ENCODE measurements at places on chromosomes 4 and X.

DNA sequence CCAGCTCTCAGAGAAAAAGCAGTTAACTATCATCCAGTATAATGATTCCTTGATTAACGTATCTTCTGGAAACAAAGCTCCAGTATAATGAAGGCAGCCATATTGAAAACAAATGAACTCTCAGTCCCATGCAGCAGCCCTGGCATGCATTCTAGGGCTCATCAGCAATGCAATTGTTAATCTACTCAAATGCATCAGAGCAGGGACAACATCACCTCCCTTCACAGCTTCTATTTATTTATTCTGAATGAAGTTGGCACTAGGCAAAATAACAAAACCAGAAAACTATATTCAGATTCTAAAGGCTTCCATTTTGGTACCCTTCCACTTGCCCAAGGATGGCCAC, 11.4 kb downstream of the SH3D19 start:
- no peak for DNase-seq

DNA sequence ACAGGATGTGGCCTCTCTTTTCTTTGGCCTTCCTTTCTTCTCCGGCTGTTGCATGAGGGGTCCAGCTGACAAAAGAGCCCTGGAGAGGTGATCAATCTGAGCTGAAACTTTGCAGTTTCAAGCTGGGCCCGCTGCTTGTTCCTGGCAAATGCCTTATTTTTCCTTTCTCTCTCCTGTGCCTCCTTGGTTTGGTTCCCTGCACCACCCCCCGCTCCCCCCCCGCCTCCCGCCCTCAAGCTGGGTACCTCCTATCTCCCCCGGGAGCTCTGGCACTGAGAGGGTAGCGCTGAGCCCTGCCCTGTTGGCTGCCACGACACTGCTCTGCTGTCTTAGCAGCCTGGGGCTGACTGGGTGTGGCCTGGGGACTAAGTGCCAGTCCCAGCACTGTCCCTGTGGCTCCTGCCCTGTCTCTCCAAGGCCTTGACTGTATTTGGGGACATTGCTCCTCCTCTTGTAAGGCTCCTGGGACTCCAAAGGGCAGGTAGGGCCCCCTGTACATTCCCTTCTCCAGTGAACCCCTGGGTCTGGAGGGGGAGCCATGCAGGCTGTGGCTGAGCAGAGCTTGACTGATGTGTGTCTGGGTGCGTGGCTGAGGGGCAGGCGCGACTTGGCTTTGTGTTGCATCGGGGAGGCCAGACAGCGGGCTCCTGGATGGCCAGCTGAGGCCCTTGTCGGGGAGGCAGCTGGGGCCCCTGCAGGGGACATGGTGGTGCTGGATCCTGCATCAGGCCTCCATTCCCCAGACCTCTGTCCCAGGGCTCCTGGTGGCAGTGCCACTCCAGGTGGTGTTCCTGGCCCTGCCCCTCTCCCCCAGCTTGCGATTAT, 1.1 kb downstream of the PLXNA3 start:
- peak; percentile 54 for DNase-seq

DNA sequence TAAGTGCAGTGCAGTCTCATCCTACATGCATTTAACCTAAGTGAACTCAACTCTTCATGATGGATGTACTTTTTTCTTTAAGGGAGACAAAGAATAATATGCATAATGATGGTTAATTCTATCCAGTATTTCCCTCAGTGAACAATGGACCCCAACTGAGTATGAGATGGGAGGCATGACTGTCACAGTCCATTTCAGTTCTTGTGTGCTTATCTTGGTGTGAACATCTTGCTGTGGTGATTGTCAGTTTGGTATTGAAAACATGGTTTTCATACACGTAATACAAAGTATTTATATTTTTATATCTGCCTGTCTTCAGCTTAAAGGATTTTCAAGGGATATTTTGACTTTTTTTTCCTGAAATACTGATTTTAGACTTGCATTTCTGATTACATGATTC, 72.0 kb upstream of the NDUFC1 start:
- DNase-seq: no peak

DNA sequence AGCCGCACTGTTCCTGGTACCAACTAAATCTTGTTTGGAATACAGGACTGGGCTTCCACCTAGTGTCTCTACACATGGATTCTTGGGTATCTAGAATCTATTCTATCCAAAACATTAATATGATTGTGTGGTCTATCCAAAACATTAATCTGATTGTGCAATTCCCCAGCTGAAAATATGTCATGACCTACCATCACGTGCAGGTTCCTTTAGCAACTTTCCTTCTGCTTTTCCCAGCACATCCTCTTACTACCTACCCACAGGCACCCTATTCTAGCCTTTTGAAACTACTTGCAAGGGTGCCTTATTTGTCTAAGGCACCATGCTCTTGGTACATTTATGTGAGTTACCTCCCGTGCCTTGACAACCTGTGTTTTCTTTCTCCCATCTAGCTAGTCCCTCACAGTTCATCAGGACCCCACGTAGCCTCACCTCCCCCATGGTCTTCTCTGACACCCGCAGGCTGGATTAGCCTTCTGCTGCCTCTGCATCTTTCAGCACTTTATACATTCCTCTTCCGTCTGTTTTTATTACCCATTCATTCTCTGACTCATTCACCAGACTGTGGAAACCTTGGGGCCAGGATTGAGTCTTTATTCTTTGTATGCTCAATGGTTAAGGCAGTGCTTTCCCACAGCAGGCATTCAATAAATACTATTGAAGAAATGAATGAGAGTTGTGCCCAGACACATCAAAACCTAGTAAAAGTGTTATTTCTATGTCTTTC, 88.8 kb upstream of the FAM9B start:
- no peak for DNase-seq

- no peak for DNase-seq
Measured at GRCh38 chrX:80663331-80663730, 146.3 kb downstream of the BRWD3 start.

GRCh38 chr4:183966371-183966770, 61.3 kb downstream of the STOX2 start:
- DNase-seq: no peak

DNA sequence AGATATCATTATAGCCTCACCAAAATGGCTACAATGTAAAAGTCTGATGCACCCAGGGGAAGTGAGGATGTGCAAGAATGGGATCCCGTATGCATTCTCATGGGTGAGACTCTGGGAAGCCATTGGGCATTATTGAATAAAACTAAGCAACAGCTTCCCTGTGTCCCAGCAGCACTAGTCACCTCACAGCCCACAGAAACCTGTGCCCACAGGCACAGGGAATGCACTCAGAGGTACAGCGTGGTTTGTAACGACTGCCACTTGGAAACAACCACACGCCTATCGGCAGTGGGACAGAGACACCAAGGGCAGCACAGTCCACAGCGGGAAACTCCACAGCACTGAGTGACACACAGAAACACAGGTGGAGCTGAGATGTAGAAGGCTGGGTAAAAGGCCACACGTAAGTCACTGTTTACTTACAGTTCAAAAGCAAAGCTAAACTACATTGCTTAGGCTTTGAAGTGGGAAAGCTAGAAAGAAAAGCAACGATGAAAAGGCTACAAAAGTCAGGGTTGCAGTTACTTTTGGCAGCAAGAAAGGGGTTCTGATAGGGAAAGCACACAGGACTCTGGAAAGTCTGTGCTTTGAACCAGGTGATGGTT, 69.2 kb downstream of the HAUS3 start:
- DNase-seq: no peak

GRCh38 chr4:37604461-37604860, 81.7 kb downstream of the RELL1 start:
- DNase-seq: no peak

- no peak for DNase-seq
Measured at GRCh38 chr4:75484190-75484589, 30.0 kb downstream of the RCHY1 start.

DNA sequence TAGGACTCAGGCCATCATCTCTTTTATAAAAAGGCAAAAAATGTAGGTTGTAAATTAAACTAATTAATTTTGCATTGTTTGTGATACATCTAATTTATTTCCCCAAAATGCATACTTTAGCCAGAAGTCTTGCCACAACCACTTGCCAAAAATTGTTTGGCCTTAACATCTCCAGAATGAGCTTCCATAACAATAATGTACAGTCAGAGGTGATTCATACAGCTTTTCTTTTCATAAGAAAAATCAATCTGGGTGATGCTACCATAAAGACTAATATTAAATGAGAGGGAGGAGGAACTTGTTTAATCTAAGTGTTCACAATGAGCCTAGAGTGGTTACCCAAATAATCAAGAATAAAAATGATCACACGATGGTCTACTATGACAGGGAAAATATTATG, 59.3 kb downstream of the AMMECR1 start:
- no peak for DNase-seq

DNA sequence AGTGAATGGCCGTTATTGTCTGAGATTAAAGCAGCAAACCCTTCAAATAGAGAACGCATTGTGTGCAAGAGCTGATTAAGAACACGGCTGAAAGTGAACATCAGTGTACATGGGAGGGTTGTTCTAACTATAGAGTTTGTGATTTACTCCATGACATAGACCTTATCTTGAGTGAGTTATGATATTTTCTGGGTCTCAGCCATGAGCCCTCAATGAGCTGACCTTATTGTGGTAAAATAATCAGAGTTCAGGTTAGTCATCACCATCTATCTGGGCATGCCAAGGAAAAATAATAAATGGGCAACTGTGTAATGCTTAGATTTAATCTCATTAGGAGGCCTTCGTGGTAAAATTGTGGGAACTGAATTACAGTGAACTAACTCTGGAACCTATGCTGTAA, 33.2 kb upstream of the CLDN24 start:
- no peak for DNase-seq

DNA sequence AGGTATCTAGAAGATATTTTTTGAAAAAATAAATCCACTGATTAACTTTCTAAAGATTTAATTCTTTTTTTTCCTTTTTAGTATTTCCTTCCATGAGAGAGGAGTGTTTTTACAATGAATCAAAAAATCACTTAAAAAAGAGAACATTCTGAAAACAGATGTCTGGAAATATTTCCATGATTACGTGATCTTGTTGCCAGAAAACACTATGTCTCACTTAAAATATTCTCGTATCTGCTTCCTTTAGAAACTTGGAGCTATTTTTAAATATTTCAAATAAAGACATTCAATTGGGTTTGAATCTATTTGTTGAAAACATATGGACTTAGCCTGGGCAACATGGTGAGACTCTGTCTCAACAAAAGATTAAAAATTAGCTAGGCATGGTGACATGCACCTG, 232.8 kb upstream of the RASGEF1B start:
- no peak for DNase-seq

DNA sequence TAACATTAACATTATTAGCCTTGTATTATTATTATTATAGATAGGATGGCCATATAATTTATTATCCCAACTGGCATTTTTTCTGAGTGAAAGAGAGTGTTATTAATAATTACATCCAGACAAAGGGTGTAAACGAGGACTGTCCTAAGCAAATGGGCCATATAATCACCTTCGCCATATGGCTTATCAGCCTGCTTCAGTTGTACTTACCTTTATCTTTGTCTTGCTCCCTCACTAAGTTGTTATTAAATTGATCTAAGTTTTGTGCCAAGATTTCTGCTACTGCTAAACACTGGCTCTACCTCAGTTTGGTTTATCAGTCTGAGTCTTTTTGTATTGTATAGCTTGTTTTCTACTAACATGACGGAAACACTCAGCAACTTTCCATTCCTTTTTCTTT, 76.9 kb downstream of the STIM2 start:
- no peak for DNase-seq

DNA sequence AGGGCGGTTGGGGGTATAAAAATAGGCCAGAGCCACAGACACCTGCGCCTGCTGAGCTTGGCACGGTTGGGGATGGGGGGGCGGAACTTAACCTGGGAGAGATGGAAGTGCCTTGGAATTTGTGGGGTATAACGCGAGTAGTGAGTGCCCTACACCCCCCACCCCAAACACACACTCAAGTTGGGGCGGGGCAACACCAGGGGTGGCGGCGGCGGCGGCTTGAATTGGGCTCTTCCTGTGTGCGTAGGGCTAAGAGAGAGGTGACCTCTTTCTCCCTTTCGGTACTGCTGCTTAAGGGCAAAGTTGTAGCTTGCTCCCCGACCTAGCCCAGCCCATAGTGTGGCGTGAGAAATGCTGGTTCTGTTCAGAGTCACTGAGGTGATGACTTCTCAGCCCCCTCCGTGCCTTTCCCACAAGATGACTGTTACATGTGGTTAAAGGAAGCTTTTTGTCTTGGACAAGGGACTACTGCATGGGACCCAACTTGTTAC, 839 bp downstream of the STK26 start:
- DNase-seq: peak; percentile 52

DNA sequence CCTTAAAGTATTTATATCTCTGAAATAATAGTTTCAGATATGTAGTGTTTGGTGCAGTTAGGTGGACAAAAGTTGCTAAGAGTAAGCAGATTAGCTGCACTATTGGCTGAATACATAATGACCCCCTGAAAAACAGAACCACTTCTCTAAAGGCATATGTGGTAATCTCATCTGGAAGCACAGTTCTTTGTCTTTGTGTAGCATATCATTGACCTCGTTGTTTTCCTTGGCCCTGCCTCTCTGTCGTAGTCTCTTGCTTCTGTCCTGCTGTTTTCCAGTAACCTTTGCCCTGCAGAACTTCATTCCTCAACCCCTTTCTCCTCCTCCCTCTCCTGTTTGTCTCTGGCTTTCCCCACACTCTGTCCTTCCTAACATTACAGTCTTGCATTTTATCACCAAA, 41.4 kb downstream of the JADE3 start:
- DNase-seq: no peak

DNA sequence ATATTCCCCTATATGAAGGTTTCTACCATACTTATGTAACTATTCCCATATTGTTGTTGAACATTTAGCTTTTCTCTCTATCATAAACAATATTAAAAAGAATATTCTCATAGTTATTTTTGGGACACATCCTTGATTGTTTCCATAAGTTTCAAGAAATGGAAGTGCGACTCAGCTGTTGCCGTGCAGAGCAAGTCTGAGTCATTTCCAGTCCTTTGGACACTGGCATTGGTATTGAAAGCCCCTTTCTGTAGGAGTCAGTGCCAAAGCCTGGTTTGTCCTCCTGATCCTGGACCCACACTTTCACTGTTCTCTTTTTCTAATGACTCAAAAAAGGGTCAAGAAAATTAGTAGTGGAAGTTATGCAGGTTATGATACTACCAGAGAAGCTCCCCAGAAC, 108.3 kb upstream of the DIAPH2 start:
- no peak for DNase-seq

DNA sequence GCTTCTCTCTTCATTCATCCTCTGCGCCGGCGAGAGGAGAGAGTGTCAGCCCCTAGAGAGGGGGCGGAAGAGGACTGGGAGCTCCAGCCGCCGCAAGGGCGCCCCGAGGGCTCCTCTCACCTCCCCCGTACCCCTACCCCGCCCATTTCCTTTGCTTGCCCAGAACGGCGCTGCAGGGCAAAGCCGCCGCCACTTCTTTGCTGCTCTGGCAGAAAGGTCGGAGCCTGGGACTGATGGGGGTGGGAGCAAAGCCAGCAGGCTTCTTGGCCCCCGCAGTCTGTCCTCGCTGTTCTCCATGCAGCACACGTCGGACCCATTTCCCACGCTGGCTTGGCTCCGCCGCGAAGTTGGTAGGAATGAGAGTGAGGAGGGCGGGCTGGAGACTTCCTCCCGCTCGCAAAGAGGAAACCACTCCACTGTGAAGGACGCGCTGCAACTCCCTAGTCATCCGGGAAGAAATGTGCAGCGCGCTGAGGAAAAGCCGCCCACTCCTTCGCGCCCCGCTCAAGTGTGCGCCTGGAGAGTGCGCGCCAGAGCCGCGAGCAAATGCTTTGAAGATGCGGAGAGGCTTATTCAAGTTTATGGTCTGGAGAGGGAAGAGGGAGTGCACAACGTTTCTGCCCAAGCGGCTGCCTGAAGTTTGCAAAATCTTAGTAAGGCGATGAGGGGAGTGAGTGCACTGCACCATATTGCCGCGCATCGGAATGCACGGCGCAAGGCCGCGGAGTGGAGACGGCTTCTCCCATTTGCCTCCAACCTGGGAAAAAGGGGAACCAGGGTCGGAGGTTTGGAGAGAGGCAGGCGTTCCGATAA, 2.8 kb upstream of the PCDH7 start:
- DNase-seq: peak; percentile 83
